ENCODE measurements at places on chromosomes 6 and 20. TPM values are rescaled to one million over a fixed set of nuclear protein-coding genes. Genes with fewer than 3 reads are reported as not detected.

SNX21 gene
- total RNA-seq: 23.2 TPM

HLA-A gene
- total RNA-seq: 695 TPM

COL21A1 gene
- 3.1 TPM for total RNA-seq

DNA sequence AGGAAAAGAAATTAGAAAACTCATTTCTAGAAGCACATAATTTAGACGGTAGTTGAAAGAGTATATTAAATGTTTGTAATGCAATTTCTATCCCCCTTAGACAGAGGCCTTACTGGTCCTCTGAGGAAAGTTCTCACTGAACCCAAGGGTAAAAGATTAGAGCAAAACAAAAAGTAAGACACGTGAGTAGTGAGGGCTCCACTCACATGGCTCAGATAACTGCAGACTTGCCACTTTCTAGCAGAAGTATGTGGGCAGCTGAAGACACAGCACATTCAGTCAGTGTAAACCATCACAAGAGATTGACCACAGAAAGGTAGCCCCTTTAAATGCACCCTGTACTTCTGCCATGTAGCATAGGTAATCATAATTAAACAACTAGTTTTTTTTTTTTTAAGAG lies 193.8 kb downstream of the BTBD9 start:
- no peak for DNase-seq

- no peak for DNase-seq
These were observed 116.3 kb downstream of the ERMARD start for GRCh38 chr6:169867751-169868191.

DNA sequence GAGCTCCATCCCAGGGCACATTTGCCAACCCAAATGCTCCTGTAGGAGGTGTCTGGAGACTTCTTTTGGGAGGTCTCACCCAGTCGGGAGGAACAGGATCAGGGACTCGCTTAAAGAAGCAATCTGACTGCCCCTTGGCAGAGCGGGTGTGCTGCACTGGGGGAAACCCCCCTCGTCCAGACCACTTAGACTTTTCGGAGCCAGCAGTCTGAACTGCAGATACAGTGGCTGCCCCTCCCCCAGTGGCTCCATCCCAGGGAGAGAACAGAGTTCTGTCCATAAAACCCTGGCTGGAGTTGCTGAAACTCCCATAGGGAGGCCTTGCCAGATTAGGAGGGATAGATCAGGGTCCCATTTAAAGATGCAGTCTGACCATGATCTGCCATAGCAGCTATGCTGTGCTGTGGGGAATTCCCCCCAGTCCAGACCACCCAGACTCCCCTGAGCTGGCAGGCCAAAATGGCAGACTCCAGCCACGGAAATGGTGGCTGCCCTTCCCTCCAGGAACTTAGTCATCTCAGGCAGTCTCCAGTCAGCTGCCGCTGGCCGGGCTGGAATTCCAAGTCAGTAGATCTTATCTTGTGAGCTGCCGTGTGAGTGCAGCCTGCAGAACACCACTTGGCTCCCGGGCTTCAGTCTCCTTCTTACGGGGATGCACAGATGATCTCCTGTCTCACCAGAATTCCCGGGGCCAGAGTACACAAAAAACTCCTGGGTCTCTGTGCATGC lies 278.1 kb upstream of the SASH1 start:
- peak; percentile 35 for DNase-seq

DNA sequence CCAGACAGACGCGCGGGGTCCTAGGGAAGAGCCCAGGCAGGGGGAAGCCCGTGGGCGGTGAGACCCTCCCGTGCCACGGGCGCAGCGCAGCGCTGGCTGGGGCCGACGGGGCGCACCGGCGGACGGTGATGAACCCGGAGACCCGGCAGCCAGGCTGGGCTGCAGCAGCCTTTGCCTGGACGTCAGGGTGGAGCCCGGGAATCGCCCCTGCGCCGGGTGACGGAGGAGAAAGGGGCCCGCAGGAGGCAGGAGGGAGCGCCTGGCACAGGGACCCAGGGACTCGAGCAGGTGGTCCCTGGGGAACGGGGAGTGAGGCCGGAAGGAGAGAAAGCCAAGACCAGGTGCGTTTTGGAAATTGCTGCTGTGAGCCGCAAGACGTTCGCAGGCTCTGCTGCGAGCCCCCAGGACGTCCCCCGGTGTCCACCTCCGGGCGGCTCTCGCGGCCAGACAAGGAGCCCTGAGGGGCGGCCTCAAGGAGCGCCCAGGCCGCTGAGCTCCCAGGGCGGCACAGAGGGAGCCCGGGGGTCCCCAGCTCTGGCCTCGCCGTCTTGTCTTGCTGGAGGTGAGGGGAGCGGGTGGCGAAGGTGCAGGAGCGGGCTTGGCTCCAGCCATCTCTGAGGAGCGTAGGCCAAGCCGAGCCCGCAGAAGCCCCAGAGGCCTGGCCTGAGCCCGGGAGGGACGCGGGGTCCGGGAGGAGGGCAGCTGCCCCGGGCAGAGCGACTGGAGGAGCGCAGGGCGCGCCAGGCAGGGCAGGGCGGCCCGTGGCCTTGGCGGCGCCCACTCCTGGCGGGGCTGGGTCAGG lies 191.2 kb upstream of the PDE10A start:
- DNase-seq: no peak

DNA sequence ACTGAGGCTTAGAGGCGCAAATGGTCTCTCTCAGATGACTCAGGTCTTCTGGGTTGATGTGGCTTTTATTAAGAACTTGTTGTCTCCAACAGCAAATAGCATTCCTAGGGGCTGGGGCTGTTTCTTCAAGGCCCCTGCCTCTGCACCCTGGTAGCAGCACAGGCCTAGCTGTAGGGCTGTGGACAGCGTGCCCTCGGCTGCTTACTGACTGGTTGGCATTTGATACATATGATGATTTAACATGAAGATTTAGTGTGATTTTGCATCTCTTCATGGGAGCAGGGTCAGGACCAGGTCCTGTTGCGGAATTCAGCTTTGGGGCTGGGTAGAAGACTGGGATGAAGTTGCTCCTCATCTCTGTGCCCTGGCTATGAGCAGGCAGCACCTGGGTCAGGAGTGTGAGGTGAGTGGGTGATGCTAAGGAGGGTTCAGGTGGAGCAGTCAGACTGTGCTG lies 24.3 kb upstream of the IER3 start:
- no peak for DNase-seq

DNA sequence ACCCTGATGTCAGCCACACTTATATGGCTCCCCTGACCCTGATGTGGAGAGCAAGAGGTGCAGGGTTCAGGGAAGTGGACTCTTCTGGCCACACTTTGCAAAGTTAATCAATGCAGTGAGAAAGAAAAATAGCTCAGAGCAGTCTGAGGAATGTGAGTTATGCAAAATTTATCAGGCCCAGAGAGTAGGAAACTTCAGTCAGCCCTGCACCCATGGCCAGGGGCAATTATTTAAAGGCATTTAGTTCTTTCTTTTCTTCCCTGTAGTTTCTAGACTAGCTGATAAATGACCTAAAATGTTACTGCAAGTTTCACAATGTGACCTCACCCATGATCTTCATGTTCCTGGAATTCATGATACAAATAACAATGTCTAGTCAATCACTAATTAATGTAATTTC lies 143.7 kb upstream of the GGTLC1 start:
- DNase-seq: peak; percentile 64

GRCh38 chr6:8940356-8940755 lies 505.0 kb upstream of the SLC35B3 start:
- DNase-seq: no peak

DNA sequence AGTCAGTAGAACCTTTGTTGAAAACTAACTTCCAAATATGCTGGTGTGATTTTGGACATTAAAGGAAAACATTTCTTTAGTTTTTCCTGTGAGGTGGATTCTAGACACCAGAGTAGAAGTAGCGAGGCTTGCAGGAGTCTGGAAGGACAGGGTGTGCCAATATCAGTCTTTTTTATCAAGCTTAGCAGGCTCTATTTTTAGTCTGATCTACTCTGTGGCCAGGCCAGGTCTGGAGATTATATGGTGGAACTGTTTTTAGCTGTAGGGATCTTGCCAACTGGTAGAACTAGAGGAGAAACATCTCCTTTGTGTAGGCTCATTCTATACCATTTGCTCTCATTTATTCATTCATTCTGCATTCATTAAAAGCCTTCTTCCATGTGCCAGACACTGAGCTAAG lies 42.7 kb downstream of the LRP11 start:
- DNase-seq: no peak

DNA sequence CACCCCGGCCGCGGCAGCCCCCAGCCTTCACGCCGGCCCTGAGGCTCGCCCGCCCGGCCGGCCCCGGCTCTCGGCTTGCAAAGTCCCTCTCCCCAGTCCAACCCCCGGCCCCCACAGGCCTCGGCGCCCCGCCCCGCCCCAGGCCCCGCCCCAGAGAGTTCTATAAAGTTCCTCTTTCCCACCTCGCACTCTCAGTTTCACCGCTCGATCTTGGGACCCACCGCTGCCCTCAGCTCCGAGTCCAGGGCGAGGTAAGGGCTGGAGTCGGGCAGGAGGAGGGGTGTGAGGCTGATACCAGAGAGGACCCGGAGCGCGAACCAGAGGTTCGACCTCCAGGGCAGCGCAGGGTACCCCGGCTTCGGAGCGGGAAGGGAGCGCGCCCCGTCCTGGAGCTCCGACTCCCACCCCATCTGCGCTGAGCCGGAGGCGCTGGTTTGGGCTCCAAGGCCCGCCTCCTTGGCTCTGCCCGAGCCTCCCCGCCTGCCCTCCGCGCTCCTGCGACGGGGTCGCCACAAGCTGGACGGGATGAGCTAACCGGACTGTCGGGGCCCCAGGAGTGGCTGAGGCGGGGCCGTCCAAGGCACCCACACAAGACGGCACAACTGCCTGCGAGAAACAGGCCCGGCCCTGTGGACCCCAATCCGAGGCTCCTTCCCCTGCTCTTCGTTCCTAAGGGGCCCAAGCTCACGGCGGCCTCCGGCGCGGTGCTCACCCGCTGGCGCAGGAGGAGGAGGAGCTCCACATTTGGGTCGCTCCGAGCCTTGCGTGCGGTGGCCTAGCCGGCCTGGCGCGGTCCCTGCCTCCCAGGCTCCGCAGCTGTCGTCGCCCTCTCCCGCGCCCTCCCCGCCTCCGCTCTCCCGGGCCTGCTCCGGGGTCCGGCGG lies at the start of gene IRF4:
Gene IRF4, plus strand, starts transcription at position 194 of the 882 bp plus-strand sequence. CDS start 1,401 bp downstream, outside the sequence.
- peak; percentile 76 for DNase-seq
